HepG2 (cell line): ENCODE measurements at places on chromosomes 4 and X. TPM values are rescaled to one million over a fixed set of nuclear protein-coding genes. Genes with fewer than 3 reads are reported as not detected.

Gene HUWE1
- polyA plus RNA-seq: 54.2 and 63.2 TPM in 2 replicates

GRCh38 chr4:183164963-183165362 is 65.9 kb downstream of the WWC2 start:
- DNase-seq: no peak

GRCh38 chrX:118823263-118824172 is at the start of gene ZCCHC12:
ZCCHC12 (plus strand) TSS chrX:118823824; CDS start chrX:118825245, 1,421 bp downstream.
- DNase-seq: peak; percentile 18

Gene SYTL5
- polyA plus RNA-seq: 0.01 TPM in 1 of 2 replicates, not detected in the other

Gene TTC29
- polyA plus RNA-seq: not detected in 2 replicates
